ENCODE measurements at places on chromosomes 11 and 22. TPM values are rescaled to one million over a fixed set of nuclear protein-coding genes. Genes with fewer than 3 reads are reported as not detected.

The FOLR3 gene
- not detected for total RNA-seq

The MIAT gene
- 277 TPM for total RNA-seq

The ST14 gene
- total RNA-seq: 2.4 TPM

The C1QTNF4 gene
- total RNA-seq: 0.39 TPM

The OOSP3 gene
- not detected for total RNA-seq

The MS4A12 gene
- total RNA-seq: not detected

The CASP5 gene
- total RNA-seq: not detected

The MAPK12 gene
- total RNA-seq: 18.7 TPM

The ENTHD1 gene
- total RNA-seq: not detected

- no peaks in the 10 kb centered on the region for H3K36me3 ChIP-seq
- H3K4me1 ChIP-seq: peaks cover 20% of the 10 kb centered on the region
- no peak for DNase-seq
These were observed 32.6 kb downstream of the CAPN1 start for GRCh38 chr11:65214212-65214845.

GRCh38 chr11:120086651-120087050, 51.3 kb downstream of the TRIM29 start:
- no peak overlapping the region for H3K4me3 ChIP-seq
- no peaks in the 10 kb centered on the region for H3K36me3 ChIP-seq
- H3K4me1 ChIP-seq: no peaks in the 10 kb centered on the region

- no peaks in the 10 kb centered on the region for H3K27me3 ChIP-seq
- peaks cover 8% of the 10 kb centered on the region for H3K4me1 ChIP-seq
- no peak for DNase-seq
- no peak overlapping the region for H3K27ac ChIP-seq
- no peak overlapping the region for H3K4me3 ChIP-seq
These were observed 12.9 kb downstream of the PCSK7 start for GRCh38 chr11:117219001-117219400.

DNA sequence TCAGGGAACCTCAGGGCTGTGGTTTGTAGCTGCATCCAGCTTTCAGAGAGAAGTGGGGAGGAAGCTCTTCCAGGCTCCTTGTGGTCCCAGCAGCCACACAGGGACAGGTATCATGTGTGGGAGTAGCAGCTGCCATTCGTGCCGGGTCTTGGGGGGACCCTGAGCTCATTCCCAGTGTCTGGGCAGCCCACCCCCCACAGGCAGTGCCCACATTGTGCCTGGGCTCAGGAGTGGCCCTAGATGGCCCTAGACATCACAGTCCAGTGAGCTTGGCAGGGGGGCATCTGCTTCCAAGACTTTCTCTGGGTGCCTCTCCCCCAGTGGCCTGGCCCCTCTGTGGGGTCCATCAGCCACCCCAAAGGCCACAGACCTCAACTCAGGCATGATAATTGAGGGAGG, 619.7 kb downstream of the BRD1 start:
- no peaks in the 10 kb centered on the region for H3K36me3 ChIP-seq
- H3K4me3 ChIP-seq: no peak overlapping the region
- no peak for DNase-seq
- no peaks in the 10 kb centered on the region for H3K4me1 ChIP-seq

GRCh38 chr11:44876906-44877305, 73.8 kb downstream of the TP53I11 start:
- no peak overlapping the region for H3K4me3 ChIP-seq
- peaks cover 22% of the 10 kb centered on the region for H3K27me3 ChIP-seq
- H3K4me1 ChIP-seq: peaks cover 76% of the 10 kb centered on the region
- no peaks in the 10 kb centered on the region for H3K36me3 ChIP-seq
- peak overlapping the region; percentile 97 for H3K27ac ChIP-seq
- DNase-seq: peak; percentile 54

DNA sequence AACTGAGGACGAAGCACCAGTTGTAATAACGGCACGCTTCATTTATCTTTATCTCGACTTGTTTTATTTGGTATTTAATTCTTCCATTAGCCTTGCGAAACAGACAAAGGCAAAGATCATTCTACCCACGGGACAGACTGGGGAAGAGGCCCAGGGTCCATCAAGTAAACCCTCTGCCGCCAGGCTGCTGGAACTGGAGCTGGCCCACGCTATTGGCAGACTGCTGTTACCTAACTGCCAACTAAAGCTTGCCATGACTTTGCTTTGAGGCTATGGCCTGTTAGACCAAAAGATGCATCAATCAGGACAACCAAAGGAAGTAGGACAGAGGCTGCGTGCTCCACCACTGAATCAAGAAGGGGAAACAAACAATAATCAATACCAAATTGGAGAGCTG, 780 bp upstream of the TMEM218 start:
- H3K4me1 ChIP-seq: peaks cover 10% of the 10 kb centered on the region

- no peak overlapping the region for H3K27ac ChIP-seq
- no peak overlapping the region for H3K4me3 ChIP-seq
- no peak for DNase-seq
- no peaks in the 10 kb centered on the region for H3K36me3 ChIP-seq
These were observed 126.7 kb upstream of the RCN1 start for GRCh38 chr11:31964181-31964580.

GRCh38 chr11:106468086-106468485, 390.6 kb downstream of the AASDHPPT start:
- no peaks in the 10 kb centered on the region for H3K27me3 ChIP-seq
- no peak overlapping the region for H3K4me3 ChIP-seq
- no peak for DNase-seq

DNA sequence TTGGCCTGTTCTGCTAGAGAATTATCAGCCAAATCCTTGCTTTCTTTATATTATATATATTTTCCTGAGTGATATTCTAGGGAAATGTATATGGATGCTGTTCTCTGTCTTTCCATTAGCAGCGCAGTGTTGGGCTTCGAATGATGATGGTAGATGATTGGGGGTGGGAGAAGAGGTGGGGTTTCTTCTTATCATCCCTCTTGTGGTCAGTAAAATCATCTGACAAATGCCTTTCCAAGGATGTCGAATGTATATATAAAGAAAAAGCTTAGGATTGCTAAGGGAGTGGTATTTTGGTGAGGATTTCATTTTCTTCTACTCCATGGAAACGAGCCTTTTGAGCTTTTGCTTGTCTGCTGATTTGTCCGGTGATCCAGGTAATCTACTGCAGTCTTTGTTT, 48.9 kb downstream of the ARHGEF12 start:
- no peaks in the 10 kb centered on the region for H3K27me3 ChIP-seq
- peak; percentile 13 for DNase-seq
- peaks cover 18% of the 10 kb centered on the region for H3K4me1 ChIP-seq
- H3K27ac ChIP-seq: no peak overlapping the region

DNA sequence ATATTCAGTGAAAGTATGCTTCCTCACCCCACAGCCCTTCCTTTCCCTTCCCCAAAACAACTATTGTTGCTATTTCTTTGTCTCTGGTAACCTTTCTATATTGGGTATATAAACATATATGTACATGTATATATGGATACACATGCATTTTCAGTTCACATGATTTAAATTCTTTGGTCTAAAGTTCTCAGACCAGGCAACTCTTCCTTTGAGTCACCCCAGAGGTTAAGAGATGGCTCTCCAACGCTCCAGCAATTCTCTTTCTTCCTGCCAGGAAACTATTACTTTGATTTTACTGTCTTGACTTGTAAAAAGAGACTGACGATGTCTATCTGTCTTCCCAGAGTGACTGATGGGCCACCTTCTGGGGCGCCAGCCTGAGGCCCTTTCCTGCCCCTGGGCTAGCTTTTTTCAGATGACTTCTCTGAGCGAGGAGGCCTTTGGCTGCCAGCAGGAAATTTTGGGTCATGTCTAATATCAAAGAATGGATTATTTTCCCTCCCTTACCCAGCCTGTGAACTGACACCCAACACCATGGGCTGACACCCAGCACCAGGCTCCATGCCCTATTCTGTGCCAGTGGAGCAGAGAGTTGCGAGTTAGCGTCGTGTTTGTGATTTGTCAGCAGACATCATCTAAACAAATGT, 14.4 kb upstream of the ST3GAL4 start:
- no peaks in the 10 kb centered on the region for H3K27me3 ChIP-seq
- no peak overlapping the region for H3K27ac ChIP-seq
- peaks cover 24% of the 10 kb centered on the region for H3K4me1 ChIP-seq
- DNase-seq: no peak
- H3K36me3 ChIP-seq: no peaks in the 10 kb centered on the region

DNA sequence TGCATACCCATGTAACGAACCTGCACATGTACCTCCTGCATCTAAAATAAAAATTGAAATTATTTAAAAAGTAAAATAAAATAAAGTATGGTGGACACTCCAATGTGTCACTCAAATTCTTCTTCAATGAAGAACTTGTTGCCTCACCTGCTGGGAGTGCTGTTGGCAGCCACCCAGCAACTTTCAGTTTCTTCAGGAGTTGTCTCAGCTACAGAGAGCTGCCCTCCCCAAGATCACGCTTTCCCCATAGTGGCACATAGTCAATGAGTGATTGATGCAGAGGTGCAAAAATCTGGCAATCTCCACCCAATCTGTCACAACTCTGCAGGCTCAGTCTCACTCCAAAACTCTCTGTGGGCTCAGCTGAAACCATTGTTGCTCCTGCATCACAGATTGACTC, 92.3 kb upstream of the C11orf87 start:
- H3K4me3 ChIP-seq: no peak overlapping the region
- H3K27ac ChIP-seq: no peak overlapping the region
- DNase-seq: no peak

DNA sequence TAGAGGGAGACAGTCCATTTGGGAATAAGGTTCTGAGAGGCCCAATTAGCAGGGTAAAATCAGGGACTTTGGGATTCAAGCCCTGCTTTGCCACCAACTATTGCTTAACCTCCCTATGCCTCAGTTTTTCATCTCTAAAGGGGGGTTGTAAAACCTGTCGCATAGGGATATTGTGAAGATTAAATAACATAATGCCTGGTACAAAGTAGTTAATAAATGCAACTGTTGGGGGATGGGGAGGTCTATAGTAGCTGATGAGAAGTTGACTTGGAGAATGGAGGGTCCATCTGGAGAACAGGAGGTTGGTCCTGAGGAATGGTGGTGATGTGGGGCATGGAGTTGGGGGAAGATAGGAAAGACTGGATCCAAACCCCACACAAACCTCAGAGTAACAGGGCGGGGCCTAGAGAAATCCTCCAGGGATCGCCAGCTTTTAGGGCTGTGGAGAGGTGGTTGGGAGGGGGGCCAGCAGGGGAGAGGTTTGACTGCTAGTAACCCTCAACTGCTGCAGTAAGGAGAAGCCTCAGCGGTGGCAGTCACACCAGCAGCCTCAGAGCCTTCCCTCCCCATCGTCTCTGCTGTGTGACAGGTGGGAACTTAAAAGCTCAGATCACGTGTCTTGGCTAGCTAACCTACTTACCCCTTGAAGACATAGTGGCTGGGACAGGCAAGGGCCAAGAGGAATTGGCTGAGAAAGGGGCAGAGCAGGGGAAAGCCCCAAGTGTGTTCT, 1.1 kb upstream of the ABCG4 start:
- H3K27me3 ChIP-seq: peaks cover 69% of the 10 kb centered on the region
- H3K4me1 ChIP-seq: peaks cover 19% of the 10 kb centered on the region
- H3K4me3 ChIP-seq: no peak overlapping the region
- peak; percentile 23 for DNase-seq
- no peaks in the 10 kb centered on the region for H3K36me3 ChIP-seq
- H3K27ac ChIP-seq: no peak overlapping the region

- H3K36me3 ChIP-seq: no peaks in the 10 kb centered on the region
- H3K4me1 ChIP-seq: no peaks in the 10 kb centered on the region
- H3K27ac ChIP-seq: no peak overlapping the region
- H3K4me3 ChIP-seq: no peak overlapping the region
These were observed 25.3 kb upstream of the TESMIN start for GRCh38 chr11:68776442-68777235.
